ENCODE measurements at places on chromosomes 13 and 19.

DNA sequence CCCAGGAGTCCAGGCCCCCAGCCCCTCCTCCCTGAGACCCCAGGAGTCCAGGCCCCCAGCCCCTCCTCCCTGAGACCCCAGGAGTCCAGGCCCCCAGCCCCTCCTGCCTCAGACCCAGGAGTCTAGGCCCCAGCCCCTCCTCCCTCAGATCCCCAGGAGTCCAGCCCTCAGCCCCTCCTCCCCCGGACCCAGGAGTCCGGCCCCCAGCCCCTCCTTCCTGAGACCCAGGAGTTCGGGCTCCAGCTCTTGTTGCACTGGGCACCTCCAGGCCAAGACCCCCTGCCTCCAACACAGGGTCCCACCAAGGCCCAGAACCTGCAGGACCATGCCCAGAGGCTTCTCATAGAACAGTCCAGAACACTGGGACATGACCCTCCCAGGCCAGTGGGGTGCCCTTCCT, 3.8 kb downstream of the ERCC1 start:
- DNase-seq = no peak

DNA sequence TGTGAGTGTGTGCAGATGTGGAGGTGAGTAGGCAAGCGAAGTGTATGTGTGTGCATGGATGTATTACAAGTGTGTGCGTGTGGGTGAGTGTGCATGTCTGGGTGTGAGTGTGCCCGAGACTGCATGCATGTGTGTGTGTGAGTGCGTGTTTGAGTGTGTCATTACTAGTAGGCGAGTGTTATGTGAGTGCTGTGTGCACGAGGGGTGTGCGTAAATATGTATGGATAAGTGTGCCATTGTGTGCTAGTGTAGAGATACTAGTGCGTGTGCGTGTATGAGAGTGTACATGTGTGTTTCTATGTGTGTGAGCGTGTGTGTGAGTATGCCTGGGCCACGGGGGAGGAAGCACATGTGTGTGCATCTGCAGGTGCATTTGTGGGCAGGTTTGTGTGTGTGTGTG, 53.8 kb downstream of the CELF5 start:
- no peak for DNase-seq

- no peak for DNase-seq
Observed at GRCh38 chr13:113928685-113929627, 44.9 kb downstream of the C13orf46 start.

DNA sequence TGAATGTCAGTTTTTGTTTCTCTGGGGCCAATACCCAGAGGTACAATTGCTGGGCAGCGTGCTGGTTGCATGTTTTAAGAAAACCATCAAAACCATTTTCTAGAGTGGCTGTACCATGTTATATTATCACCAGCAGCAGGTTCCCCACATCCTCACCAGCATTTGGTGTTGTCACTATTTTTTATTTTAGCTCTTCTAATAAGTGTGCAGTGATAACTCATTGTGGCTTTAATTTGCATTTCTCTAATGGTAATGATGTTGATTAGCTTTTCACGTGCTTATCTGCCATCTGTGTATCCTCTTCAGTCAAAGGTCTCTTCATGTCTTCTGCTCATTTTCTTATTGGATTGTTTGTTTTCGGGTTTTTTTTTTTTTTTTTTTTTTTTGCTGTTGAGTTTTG, 21.9 kb downstream of the PAK4 start:
- no peak for DNase-seq

GRCh38 chr19:32750441-32751055, 31.0 kb downstream of the TDRD12 start:
- no peak for DNase-seq
